ENCODE measurements at places on chromosomes 1 and 21.
A peak's percentile ranks its signal among the peaks of the same experiment; 100 is the strongest.

DNA sequence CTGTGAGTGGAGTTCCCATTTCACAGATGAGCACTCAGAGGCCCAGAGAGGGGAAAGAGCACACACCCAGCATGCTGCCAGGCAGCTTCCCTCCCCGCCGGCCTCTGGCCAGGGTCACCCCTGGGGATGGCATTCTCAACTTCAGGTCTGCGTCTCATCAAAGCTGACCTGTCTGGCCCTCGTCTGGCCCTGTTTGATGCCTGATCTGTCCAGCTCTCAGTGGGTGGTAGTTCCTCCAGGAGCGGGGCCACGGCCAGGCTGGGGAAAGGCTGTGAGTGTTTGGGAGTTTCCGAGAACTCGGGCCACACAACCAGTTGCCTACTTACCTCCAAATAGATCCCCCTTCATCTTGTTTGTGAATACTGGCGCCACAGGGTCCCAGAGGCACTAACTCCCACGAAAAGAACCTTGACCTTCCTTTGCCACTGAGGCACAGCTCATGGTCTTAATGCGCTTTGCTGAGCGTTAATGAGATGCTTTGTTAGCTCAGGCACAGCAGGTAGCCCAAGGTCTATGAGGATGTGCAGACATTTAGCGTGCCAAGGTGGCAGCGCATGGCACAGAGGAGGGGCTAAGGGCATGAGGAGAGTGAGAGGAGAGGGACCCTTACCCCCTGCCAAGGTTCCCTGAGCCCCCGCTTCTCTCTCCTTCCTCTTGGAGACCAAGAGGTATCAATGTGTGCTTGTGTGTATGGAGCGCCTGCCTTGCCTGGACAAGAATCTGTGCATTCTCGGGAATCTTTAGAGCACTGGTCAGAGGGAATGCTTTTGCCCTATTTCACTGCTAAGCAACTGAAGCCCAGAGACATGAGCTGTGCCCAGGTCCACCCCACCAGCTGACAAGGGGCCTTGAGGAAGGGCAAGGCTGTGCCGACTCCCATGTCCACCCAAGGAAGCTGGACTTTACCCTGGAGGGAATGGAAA, 61.2 kb downstream of the DISP3 start:
- no peak for DNase-seq

GRCh38 chr1:2210084-2210653, 15.6 kb upstream of the FAAP20 start:
- no peak for DNase-seq

- no peak for DNase-seq
Observed at GRCh38 chr21:42569732-42570301, 56.2 kb downstream of the SLC37A1 start.

DNA sequence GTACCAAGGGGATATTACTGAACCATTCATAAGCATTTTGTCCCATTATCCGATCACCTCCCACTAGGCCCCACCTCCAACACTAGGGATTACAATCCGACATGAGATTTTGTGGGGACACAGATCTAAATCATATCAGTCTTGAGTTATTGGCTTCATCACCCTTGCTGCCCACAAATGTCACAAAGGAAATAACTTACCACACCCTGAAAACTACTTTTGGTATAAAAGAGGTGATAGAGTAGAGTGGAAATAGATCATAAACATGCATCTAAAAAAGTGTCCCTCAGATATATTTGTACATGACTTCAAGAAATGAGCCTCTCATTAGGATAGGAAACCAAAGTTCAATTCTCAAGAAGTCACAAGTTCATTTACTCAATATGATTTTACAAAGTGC, 22.6 kb upstream of the FCRL3 start:
- no peak for DNase-seq

GRCh38 chr1:1598720-1599029, 1.3 kb downstream of the FNDC10 start:
- DNase-seq: no peak

GRCh38 chr1:46719689-46720088, 775 bp upstream of the EFCAB14 start:
- peak; percentile 29 for DNase-seq

DNA sequence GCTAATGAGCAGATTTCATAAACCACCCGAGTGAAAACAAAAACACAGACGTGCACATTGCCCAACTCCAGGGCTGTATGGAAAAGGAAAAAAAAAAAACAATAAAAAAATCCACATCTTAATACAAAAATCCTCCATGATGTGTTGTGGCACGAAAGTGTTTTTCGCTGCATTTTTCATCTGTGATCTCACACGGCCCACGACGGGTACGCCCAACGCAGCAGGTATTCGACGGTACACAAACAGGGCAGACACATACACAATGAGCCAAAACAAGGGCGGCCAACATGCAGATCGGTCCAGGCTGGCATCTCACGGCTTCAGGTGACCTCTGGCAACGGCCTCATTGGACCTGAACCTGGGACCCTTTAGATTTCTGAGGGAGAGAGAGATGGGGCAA, 31.1 kb downstream of the CASZ1 start:
- DNase-seq: no peak

DNA sequence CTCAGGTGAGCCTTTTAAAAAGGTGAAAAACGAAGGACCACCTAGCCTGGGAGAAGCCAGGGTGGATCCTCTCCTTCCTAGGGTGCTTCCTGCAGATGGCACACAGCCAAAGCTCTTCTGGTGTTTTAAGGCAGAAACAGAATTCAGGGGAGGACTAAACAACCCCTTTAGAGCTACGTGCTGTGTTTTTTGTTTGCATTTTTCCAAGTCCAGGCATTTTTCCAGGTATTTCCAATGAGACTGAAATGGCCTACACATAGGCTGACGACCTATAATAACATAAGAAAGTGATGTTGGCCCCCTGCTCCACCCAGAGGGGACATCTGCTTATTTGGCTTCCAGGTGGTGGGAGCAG, 83.8 kb downstream of the CAPZB start:
- DNase-seq: no peak

DNA sequence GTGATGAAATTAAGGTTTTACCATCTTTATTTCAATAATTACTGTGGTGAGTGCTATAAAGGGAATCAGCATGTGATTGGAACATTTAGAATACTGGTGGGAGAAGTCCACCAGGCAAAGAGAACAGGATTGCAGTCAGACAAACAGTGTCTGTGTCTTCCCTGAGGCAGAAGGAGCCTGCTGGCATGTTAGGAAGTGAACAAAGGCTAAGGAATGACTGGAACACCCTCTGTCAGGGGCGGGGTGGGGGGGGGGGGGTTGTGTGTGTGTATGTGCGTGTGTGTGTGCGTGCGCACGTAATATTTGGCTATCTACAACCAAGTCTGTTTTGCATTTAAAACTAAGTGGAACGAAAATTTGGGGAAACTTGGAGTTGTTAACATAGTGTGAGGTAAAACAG, 30.2 kb downstream of the SRRM1 start:
- no peak for DNase-seq

- no peak for DNase-seq
Observed at GRCh38 chr1:152817309-152817708, 5.5 kb downstream of the LCE1B start.

DNA sequence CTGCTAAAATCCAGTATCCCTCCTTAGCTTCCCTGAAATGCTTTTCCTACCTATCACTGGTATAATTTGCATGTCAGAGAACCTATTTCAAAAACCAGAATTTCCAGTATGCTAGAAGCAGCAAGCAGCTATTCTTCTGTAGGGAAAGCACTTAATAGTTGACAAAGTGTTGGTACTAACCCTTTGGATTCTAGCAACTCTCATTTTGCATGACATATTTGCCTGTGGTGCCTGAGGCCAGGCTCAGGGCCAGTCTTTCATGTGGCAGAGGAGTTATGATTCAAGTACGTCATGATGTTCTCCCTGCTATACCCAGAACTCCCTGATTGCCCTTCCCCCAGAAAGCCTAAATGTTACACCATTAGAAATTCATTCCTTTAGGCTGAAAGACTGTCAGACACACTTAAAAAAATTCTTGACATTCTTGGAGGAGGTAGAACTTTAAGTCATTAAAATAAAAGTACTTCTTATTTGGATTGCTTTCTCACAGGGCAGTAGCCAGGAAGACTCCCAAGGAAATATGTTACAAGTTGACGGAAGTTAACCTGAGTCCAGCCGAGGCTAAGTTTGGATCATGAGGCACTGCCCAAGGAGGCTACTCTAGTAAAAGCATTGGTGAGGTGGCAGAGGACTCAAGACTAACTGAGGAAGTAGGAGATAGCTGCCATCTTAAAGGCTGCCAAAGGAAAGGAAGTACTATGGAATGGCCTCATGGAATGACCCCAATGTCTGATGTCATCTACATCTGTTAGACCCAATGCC, 298.4 kb upstream of the SPAG17 start:
- DNase-seq: no peak

DNA sequence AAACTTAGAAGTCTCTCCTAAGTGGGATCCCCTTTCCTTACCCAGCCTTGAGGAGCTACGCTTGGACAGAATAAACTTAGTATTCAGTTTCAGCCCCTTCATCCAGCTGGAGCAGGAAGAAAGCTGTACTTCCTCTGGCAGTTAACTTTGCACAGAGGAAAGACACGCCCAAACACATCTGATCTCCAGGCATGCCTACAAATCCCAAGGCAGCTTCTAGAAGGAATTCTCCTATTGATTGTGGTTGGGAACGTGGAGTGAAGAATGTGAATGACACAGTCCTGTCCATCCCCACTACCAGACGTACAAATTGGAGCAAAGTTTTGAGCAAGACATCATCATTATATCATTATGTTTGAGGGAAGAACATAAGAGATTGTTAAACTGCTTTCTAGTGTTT, 6.6 kb upstream of the AK4 start:
- DNase-seq: no peak

GRCh38 chr21:38266732-38267131, 9.9 kb downstream of the KCNJ15 start:
- no peak for DNase-seq

GRCh38 chr1:171881442-171881841, 40.1 kb downstream of the DNM3 start:
- DNase-seq: no peak

- DNase-seq: no peak
Observed at GRCh38 chr1:29527314-29528004, 291.1 kb downstream of the PTPRU start.

DNA sequence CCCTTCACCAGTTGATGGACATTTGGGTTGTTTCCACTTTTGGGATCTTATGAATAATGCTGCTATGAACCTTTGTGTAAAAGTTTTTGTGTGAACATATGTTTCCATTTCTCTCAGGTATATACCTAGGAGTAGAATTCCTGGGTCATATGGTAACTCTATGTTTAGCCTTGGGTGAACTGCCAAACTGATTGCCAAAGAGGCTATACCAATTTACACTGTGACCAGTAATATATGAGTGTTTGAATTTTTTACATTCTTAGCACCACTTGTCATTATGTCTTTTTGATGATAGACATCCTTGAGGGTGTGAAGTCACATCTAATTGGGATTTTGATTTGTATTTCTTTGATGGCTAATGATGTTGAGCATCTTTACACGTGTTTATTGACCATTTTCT, 290.1 kb downstream of the DUSP10 start:
- no peak for DNase-seq

DNA sequence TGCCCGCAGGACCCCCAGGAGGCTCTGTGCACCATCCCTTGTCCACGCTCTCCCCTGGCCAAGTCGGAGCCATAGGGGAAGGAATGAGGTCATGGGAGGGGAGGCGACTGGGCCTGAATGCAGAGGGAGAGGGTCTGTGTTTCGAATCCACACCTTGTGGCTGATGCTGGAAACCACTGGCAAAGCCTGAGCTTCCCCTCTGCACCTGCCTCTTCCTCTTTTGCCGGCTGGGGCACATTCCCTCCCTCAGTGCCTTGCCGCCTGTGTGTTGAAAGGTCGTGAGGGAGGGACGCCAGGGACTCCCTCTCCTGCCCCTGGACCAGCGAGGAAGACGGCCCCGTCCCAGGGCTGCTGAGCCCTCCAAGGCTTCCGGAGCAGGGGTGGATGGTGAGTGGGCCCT, 27.3 kb downstream of the PRDM16 start:
- DNase-seq: no peak

GRCh38 chr1:42340093-42340492, 5.1 kb upstream of the FOXJ3 start:
- no peak for DNase-seq

DNA sequence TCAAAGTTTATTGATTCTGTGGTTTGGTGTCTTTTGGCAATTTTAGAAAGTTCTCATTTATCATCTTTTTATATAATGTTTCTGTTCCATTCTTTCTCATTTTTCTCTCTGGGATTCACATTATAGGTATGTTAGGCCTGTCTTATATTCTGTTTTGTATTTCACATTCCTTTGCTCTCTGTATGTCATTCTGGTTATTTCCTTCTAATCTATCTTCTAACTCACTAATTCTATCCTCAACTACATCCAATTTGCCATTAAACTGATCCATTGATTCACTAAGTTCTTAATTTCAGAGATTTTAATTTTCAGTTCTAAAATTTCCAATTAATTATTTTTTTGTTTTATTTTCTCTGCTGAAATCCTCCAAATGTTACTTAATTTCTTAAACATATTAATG, 234.8 kb downstream of the FOXD2 start:
- no peak for DNase-seq

DNA sequence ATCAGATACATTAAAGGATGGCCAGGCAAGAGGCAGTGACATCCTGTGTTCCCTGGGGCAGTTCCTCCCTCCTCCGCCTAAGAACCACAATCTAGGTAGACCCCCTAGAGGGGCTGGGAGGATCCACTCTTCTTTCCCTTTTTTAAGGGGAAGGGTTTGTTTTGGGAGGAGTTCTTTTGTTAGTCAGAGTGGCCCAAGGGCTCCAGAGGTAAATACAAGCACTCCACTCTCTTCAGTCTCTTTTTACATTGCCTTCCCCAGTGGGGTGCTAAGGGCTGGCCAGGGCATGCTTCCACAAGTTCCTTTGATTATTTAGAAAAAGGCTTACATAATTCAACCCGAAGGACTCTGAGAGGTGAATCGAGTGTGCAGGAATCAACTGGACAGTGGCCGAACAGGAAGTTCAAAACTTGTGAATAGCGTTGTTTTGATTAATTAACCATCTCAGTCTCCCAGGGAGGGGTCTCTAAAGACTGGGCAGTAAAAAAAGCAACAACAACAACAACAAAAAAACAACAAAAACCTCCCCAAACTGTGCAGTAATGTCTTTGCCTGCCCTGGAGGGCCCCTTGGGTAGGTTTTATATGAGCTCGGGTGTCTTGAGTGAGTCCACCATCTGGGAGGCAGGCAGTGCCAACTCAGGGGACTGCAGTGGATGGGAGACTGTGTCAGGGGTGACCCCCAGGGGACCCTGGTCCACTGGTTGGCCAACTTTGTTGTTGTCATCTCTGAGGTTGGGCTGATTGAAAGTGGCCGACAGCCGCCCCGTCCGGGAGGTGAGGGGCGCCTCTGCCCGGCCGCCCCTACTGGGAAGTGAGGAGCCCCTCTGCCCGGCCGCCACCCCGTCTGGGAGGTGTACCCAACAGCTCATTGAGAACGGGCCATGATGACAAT, 33.2 kb upstream of the ENO1 start:
- DNase-seq: no peak

GRCh38 chr1:84823511-84823910, 69.5 kb downstream of the LPAR3 start:
- no peak for DNase-seq

GRCh38 chr21:37783016-37783415, 133.2 kb downstream of the KCNJ6 start:
- DNase-seq: no peak
